ENCODE measurements at places on chromosomes 3 and 15. TPM values are rescaled to one million over a fixed set of nuclear protein-coding genes. Genes with fewer than 3 reads are reported as not detected.

The KIF15 gene
- 17.0 TPM for total RNA-seq

The PIF1 gene
- 33.9 TPM for total RNA-seq

DNA sequence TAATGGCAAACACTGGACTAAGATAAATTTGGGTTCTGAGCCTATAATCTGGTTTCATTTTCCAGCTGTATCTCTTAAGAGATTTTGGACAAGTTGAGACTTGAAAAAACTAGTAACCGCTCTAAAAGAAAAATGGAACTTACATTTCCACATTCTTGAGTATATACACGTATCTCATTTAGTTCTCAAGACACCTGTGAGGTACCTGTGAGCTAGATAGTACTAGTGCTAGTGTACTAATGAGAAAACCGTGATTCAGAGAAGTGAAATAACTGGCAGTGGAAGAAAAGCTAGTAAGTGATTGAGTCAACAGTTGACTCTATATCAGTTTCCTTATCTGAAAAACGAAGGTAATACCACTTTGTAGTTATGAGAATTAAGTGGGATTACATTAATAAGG is 62.2 kb upstream of the PAQR5 start:
- DNase-seq: no peak

DNA sequence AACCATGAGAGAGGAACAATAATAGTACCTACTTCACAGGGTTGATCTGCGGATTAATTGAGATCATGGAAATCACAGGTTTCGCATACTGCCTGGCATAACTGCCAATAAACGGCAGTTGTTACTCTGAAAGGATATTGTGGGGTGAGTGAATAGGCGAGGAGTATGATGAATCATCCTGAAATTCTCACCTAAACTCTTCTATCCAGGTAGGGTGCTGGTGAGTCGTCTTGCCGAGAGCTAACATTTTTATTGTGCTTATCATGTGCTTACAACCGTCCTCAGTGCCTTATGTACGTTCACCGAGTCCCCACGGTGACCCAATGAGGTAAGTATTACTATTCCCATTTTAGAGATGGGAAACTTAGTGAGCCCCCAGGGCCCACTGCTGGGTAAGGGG is 52.4 kb upstream of the SRGAP3 start:
- DNase-seq: no peak

- DNase-seq: no peak
Observed at GRCh38 chr15:28909958-28910500, 24.3 kb downstream of the APBA2 start.

- DNase-seq: peak; percentile 31
Observed at GRCh38 chr3:161069511-161070251, 35.5 kb downstream of the B3GALNT1 start.

GRCh38 chr15:65980824-65981456 is 111.6 kb downstream of the RAB11A start:
- DNase-seq: peak; percentile 84

The PLSCR2 gene
- total RNA-seq: 2.9 TPM

The XCR1 gene
- not detected for total RNA-seq

- no peak for DNase-seq
Observed at GRCh38 chr3:113747283-113748046, 630 bp downstream of the ATP6V1A start.

GRCh38 chr3:87503900-87504498 is 227.6 kb upstream of the POU1F1 start:
- peak; percentile 63 for DNase-seq

The POMGNT2 gene
- total RNA-seq: 15.5 TPM

DNA sequence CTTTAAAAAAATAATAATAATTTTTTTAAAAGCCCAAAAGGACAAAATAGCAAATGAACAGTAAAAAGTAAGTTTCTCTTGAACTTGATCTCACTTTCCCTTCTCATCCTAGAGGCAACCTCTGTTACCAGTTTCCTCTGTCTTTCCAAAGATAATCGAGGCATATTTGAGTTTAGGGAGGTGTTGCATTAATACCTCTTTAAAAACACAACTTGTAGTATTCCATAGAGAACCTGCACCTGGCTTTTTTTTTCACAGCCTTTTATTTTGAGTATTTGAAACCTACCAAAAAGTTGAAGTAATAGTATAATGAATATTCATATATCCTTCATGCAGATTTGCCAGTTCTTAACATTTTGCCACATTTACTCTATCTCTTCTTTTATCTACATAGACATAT is 9.1 kb downstream of the CSK start:
- no peak for DNase-seq

The VEPH1 gene
- 26.0 TPM for total RNA-seq

DNA sequence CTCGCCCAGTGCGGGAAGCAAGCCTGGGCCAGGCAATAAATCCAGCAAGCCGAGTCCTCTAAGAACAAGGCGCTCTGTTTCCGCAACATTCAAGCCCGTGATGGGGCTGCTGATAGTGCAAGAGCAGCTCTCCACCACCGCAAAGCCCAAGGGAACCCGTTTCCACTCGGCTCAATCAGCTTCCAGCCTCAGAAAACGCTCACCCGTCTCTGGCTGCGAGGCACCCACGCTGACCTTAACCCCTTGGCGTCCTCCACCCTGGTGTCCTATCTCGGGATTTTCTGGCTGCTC is 17.8 kb downstream of the SPATA12 start:
- DNase-seq: no peak

DNA sequence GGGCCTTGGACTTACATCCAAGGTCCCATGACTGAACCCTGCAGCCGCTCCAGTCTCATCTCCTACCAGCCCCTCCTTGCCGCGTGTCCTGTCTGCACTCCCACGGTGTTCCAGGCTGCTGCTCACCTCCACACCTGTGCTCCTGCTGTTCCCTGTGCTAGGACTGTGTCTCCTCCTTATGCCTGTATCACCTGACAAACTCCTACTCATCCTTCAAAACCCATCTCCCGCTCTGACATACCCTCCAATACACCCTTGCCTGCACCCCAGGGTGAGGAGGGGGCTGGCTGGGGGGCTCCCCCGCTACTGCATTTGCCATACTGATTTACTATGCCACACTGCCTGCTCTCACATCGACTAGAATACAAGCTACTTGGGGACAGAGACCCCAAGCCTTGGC is 53.6 kb downstream of the CYP11A1 start:
- no peak for DNase-seq

The CTXN2 gene
- total RNA-seq: not detected

DNA sequence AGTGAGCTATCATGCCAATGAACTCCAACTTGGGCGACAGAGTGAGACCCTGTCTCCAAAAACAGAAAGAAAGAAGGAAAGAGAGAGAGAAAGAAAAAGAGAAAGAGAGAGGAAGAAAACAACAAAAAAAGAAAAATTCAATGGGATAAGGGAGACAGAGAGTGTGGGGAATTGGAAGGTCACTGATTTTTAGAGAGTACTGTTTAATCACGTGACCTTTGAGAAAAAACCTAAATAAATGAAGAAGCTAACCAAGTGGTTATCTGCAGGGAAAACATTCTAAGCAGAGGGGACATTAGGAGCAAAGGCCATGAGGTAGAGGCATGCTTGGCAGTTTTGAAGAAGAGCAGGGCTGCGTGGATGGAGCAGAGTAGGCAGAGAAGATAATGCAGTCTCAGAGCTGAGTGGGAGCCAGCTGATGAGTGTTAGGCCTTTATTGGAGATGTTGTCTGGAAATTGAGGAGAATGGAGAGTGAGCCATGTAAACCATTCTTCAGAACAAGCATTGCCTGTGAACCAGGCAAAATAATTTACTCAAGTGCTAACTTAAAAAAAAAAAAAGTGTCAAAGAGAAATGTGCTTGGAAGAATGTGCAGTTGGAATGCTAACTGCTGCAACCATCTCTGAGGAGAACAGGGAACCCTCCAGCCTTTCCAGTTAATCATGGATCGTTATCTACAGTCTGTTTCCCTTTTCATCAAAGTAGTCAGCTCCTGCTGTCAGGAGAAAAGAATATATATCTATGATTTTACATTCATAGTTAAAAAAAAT is 377.3 kb upstream of the SEMA6D start:
- no peak for DNase-seq

DNA sequence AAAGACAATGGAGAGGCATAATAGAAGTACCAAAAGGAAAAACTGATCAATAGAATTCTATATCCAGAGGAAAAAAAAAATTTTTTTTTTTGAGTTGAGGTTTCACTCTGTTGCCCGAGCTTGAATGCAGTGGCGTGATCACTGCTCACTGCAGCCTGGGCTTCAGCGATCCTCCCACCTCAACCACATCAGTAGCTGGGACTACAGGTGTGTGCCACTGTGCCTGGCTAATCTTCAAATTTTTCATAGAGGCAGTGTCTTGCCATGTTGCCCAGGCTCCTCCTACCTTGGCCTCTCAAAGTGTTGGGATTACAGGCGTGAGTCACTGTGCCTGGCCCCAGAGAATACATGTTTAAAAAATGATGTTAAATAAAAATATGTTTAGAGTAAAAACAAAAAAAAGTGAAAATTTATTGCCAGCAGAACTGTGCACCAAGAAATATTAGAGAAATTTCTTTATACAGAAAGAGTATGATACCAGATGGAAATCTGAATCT is 154.3 kb upstream of the ZBTB20 start:
- no peak for DNase-seq

GRCh38 chr15:66705277-66706146 is 3.5 kb downstream of the SMAD6 start:
- no peak for DNase-seq

The SGO1 gene
- total RNA-seq: 29.4 TPM

The ENTPD3 gene
- total RNA-seq: 3.0 TPM

The LOXL1 gene
- 2.2 TPM for total RNA-seq

- DNase-seq: no peak
Observed at GRCh38 chr3:157443905-157444796, 7.5 kb downstream of the PTX3 start.

GRCh38 chr15:38307861-38308641 is 55.4 kb downstream of the SPRED1 start:
- no peak for DNase-seq

The ASB14 gene
- 0.40 TPM for total RNA-seq

The CNTN4 gene
- 1.6 TPM for total RNA-seq

DNA sequence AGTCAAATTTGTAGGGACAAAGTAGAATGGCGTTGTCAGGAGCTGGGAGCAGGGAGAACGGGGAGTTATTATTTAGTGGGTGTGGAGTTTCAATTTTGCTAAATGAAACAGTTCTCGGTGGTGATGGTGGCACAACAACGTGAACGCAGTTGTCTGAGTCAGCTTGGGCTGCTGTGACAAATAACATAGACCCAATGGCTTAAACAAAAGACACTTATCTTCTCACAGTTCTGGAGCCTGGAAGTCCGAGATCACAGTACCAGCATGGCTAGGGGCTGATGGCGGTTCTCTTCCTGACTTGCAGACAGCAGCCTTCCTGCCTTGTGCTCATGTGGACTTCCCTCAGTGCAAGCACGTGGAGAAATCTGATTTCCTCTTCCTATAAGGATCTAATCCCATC is 90.2 kb downstream of the CHSY1 start:
- no peak for DNase-seq

DNA sequence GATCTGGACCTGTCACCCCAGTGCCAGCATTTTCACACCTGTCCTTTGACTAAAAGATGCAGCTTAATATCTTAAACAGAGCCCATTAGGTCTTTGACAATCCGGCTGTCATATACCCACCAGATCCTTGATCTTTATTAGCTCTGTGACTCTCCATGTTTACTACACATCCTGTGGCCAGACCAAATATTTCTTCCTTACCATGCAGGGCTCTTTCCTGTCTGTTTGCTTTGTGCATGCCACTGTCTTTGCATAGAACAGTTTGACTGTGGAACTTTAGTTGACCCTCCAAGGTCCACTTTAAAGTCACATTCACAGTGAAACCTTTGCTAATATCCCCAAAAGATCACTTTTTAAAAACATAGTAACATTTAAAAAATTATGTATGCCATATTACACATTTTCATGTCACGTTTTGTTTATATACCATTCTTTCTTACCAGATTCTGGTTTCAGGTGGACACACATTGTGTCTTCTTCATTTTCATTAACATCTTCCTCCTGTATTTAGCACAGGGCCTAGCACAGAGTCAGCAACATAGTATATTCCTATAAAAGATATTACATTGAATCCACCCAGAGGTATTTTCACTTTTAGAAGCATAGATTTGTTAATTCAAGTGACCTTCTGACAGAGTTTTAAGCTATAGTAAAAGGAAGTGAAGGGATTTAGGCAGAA is 95.8 kb downstream of the RAP2B start:
- DNase-seq: no peak

DNA sequence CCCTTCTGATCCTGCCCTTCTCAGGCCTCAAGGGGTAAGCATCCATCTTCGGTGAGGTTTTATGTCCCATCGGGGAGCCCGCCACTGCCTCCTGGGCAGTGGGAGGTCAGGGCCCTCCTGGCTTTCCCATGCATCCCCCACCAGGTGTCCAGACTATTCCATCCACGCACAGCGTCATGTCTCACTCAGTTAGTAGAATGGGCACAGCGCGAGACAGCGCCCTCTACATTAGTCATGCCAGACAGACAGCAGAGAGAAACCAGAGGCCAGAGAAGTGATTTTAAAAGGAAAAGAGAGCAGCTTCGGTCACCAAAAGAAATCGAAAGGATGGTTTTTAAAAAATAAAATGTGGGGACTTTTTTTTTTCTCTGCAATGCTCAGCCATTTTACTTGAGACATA is 49.8 kb downstream of the ZDHHC3 start:
- DNase-seq: no peak

GRCh38 chr15:52440414-52440813 is 88.3 kb downstream of the MYO5A start:
- no peak for DNase-seq

DNA sequence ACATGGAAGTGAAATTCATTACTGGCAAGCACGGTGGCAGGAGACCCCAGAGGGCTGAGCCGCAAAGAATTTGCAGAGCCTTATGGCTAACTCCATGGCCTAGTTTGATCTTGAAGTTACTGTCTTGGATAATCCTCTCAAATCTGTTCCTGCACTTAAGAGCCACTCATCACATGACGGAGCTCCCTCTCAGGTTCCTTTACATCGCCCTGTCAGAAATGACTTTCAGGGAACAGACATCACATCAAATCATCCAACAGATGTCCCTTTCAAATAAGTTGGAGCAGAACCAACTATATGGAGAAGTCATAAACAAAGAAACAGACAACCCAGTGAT is 328.8 kb upstream of the THBS1 start:
- DNase-seq: no peak

The ARPP21 gene
- total RNA-seq: not detected

- no peak for DNase-seq
Observed at GRCh38 chr15:29135702-29136646, 133.6 kb downstream of the NSMCE3 start.

- DNase-seq: no peak
Observed at GRCh38 chr3:36803091-36803791, 38.9 kb upstream of the DCLK3 start.

Data from Calu3 (cell line).